ENCODE measurements at places on chromosomes 3 and 15. TPM values are rescaled to one million over a fixed set of nuclear protein-coding genes. Genes with fewer than 3 reads are reported as not detected.

Gene SMCO1
- not detected for total RNA-seq

Gene HAPLN3
- total RNA-seq, result 187 TPM

Gene HRH1
- total RNA-seq, result not detected

Gene SLC12A1
- total RNA-seq, result not detected

Gene CHRD
- not detected for total RNA-seq

Gene UACA
- 0.73 TPM for total RNA-seq

Gene GOLGA6L10
- 0.72 TPM for total RNA-seq

Gene KLHL6
- 46.1 TPM for total RNA-seq

Gene STX19
- not detected for total RNA-seq

Gene GPR171
- 66.9 TPM for total RNA-seq

Gene PLA2G4D
- total RNA-seq, result not detected

Gene LRRIQ4
- total RNA-seq, result not detected

Gene AHSG
- not detected for total RNA-seq

Gene TMOD2
- 17.2 TPM for total RNA-seq

Data from T-cell (primary cell).